ENCODE measurements at places on chromosomes 2 and 18.

- DNase-seq, result no peak
Observed at GRCh38 chr2:132253496-132254305, 91.9 kb upstream of the ANKRD30BL start.

DNA sequence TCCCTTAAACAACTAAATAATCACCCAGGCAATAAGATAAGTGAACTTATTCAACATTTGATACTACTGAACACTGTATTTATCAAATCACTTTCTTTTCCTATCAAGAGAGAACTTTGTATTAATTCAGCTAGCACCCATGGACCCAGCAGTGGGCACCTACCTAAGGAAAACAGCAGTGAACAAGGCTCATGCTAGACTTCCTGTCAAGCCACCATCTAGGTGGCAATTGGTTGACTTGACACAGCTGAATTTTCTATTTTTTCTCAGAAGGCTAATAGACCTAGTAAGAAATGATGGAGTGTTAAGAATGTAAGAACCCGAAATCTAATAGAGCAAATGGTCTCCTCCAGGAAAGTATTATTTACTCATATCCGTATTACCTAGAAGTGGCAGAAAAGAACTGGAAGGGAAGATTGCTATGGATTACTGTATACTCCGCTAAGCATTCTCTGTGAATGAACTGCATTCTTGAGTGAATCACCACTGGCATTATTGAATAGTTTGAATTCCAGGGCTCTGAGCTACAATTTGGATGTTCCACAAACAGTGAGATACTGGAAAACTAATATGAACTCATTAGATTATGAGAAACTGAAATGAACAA, 988.2 kb upstream of the CDH2 start:
- no peak for DNase-seq

DNA sequence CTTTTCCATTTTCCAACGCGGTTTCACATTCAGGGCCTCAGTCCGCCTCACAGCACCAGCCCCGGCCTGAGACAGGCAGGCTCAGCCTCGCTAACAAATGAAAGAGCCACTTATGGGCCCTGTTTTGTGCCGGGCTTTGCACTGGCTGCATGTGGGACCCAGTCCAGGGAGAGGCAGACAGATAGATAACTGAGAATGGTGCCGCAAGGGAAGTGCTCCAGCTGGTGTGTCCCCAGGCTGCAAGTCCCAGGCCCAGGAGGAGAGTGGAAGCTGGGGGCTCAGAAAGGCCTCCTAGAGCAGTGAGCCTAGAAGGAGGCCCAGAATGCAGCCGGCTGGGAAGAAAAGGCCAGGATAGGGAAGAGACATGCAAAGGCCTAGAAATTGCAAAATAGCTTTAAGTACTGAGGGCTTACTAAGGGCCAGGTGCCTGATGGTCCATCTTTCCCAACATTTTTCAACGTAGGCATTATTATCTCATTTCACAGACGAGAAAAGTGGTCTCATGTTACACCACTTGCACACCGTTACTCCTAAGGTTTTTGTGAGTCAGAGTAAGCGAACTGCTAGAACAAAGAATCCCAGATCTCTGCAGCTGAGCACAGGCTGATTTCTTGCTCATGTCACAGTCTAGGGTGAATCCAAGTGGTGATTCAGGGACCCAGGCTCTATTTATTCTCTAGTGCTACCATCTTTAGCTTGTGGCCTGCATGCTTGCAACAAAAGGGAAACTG, 26.0 kb downstream of the ADRA2B start:
- DNase-seq, result no peak

GRCh38 chr2:217705461-217705860, 297.3 kb downstream of the TNS1 start:
- no peak for DNase-seq

- no peak for DNase-seq
Observed at GRCh38 chr18:1244397-1245122, 339.9 kb downstream of the ADCYAP1 start.

DNA sequence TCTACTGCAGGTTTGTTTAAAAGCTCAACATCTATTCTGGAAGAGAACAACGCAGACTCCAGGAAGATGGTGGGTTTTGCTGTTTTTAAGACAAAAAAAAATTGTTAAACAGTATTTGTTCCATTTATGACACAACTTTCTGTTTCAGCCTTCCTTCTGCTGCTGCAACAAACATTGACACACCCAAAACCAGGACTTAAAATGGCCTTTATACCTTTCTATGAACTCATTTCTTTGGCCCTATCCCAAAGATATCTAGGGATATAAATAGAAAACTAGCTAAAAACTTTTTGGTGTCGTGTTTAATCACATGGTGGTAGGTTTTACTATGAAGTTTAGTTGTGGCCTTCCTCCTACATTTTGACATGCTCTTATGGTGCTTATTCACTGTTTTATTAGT, 964 bp upstream of the GALNT3 start:
- no peak for DNase-seq

DNA sequence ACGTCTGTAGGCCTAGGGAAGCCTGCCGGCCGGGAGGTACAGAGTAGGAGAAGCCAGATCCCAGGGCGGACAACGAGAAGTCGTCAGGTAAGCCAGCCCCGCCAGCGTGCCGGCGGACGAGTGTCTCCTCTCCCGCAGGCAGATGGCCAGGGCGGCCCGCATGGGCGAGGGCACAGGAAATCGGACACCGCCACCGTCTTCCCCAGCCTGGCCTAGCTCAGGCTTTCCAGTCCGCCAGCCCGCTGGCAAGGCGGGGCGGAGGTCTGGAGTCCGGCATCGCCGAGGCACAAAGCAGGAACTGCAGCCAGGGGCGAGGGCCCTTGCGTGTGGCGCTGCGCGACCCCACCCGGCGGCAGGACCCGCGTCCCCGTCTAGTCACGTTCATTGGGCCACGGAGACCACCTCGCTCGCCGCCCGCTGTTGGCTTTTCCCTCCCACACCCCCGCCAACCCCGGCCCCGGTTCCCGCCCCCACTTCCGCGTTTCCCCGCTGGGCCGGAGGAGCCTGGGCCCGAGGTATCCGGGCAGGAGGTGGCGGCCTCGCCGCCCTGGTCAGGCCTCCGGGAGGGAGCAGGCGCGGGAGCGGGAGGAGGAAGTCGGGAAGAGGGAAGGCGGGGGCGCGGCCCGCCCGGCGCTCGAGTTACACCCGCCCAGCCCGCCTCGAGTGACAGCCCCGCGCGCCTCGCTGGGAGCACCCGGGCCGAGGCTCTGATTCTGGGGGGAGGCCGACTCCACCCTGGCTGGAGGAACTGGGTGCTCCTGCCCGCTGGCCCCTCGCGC, at the start of gene GPD2:
Gene GPD2, plus strand, starts transcription at position 662 of the 779 bp plus-strand sequence. CDS start 39,727 bp downstream, outside the sequence.
- DNase-seq, result peak; percentile 69

DNA sequence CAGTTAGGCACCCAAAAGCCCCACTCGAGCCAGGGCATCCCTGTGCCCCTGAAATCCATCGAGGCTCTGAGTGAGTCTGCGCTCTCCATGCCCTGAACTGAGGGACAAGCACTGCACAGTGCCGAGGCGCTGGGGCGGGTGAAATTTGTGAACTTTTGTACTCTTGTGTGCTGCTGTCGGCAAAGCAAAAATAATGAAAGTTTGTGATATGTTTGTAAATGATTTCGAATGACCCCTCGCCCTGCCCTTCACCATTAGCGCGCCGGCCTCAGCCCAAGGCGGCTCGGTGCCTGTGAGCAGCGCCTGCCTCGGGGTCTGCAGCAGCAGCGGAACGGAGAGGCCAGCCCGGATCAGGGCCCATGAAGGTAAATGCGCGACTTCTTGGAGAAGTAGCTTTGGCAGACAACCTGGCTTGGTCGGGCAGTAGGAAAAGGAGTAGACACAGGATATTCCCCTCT, 1.8 kb upstream of the HOXD4 start:
- DNase-seq, result no peak

DNA sequence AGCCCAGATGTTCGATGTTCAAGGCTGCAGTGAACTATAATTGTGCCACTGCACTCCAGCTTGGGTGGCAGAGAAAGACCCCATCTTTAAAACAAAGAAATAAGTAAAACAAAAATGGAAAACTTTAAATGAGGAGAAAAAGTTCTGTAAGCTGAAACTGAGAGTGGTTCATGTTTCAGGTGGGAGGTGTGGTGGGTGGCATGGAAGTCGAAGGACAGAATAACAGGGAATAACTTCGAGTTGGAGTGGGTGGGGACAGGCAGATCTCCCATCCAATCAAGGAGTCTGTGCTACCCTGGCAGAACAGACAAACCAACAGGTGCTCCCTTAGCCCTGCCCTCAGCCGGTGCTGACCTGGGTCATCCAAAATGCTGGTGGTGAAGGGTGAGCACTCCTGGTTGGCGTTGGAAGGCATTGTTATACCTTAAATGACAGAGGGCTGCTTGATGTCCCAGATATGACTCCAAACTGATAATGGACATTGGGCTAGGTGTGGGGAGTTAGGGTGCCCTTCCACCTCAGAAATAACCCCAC, 328.4 kb downstream of the DYSF start:
- no peak for DNase-seq

DNA sequence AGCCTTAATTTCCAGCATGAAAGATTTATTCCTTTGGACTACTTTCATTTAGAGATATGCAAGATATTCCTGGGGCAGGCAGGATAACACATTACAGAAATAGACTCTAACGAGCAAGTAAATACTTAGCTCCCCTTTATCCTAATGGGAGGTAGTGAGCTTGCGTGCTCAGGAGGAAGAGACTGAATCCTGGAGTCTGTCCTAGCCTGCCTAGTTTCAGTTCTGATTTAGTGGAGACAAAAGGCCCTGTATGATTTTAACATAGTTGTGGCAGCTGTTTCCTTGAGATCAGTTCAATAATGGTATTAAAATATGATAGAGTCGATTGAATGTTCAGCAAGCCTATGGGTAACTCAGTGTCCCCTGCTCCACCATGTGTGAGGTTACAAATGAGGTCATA, 109.5 kb downstream of the FMNL2 start:
- no peak for DNase-seq

DNA sequence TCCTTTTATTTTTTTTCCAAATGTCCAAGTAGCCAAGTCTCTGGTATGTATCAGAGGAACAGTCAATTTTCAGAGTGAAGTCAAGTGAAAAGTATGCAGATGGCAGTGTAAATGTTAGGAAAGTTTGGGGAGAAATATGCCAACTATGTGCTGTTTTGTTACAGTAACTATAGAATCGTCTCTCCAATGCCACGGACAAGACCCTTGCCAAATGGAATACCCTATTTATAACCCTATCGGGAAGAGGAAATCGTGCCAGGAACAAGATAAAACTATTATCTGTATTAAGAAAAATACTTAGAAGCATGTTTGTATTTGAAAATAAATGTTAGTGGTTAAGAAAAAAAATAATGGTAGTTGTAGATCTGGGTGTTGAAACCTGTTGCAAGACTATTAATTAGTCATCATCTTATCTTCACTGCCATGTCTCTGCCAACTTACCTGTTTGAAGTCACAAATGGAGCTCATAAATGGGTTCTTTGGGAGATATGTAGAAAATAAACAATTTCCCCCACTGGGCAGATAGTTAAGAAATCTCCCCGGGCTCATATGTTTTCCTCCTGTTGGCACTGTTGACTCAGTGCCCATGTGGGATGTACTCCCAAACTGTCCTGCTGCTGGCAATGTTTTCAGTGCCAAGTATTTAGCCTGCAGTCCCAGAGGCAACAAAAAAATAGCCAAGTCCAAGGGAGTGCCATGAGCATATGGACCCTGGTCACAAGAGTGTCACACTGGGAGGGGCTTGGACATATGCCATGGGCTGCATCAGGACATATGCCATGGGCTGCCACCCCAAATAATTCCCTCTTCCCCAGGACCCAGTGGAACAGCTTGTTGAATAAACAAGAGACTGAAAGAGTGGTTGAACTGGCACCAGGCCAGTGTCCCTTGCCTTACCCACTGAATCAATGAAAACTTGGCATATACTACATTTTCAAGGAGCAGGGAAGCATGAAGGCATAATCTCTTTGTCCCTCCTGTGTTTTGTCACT, 366.9 kb downstream of the OSR1 start:
- DNase-seq, result no peak

DNA sequence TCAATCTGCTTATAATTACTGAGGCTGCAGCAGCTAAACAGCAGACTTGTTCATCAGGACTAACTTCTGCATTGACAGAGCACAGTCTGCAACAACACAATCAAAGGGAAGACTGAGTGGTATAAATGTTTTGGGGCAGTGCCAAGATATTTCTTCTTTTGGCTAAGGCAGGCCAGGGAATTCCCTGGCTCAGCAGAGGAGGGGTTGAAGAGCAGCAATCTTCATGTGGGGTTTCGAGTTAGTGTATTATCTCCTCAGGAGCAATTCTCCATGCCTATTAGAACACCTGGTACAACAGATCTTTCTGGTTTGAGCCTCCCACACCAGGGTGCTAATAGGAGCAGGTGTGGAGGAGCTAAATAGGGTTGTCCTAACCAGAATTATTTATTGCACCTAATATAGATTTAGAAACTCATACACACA, 103.0 kb upstream of the STK17B start:
- peak; percentile 16 for DNase-seq

- DNase-seq, result no peak
Observed at GRCh38 chr2:141055531-141055930, 1075.3 kb downstream of the LRP1B start.

- DNase-seq, result no peak
Observed at GRCh38 chr2:106996171-106996769, 110.3 kb upstream of the ST6GAL2 start.

GRCh38 chr2:68749345-68749744, 14.7 kb downstream of the ARHGAP25 start:
- DNase-seq, result no peak

Measured in BE2C (cell line).